ENCODE measurements at places on chromosomes 11 and 22. TPM values are rescaled to one million over a fixed set of nuclear protein-coding genes. Genes with fewer than 3 reads are reported as not detected.

SBF1 gene
- total RNA-seq = 152 TPM

MOV10L1 gene
- total RNA-seq = not detected

FDXACB1 gene
- 4.8 TPM for total RNA-seq

FAM181B gene
- not detected for total RNA-seq

All from T-helper 2 cell treated with Interferon-gamma antibody and Interleukin-4, amounts not matched to agents 100 ng/mL and 5 ng/mL, for 36 hours (primary cell).